ENCODE measurements at places on chromosomes 3 and 15. TPM values are rescaled to one million over a fixed set of nuclear protein-coding genes. Genes with fewer than 3 reads are reported as not detected.

- H3K27me3 ChIP-seq: no peaks in the 10 kb centered on the region
- DNase-seq: no peak
- no peak overlapping the region for H3K27ac ChIP-seq
These were observed 3.2 kb downstream of the DVL3 start for GRCh38 chr3:184158404-184158803.

- H3K4me3 ChIP-seq: no peak overlapping the region
- DNase-seq: no peak
- no peaks in the 10 kb centered on the region for H3K27me3 ChIP-seq
- H3K4me1 ChIP-seq: no peaks in the 10 kb centered on the region
These were observed 17.6 kb upstream of the TM2D3 start for GRCh38 chr15:101669744-101670143.

DNA sequence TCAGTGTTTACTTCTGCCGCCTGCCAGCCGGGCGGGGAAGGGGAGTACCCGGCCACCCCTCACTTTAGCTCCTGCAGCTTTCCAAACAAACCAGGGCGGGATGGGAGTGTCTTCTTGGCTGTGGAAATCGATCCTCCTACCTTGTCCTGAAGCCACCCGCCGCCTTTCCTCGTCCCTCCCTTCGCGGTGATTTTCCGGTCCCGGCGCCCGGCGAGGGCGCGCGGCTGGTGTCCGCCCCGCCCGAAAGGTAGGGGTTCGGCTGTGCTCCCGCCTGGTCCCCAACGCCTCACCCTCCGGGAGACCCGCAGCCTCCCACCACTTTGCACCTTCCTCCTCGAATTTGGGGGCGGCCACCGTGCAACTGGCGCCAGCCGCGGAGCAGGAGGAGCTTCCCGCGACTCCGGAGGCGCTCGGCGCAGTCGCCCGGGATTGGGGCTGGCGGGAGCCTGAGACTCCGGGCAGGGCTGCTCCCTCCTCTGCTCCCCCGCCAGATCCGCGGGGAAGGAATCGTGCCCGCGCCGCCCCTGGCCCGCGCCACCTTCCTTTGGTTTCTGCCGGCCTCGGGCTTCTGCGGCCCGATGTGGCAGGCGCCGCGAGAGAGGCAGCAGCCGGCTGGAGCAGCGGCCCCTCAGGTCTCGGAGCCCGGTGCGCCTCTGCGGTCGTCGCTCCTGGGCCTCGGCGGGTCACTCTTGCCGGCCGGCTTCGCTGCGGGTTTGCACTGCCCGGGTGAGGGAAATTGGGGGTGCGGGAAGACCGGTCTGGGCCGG, 30.7 kb upstream of the ST3GAL6 start:
- DNase-seq: peak; percentile 3
- H3K36me3 ChIP-seq: no peaks in the 10 kb centered on the region
- H3K27ac ChIP-seq: no peak overlapping the region
- H3K4me3 ChIP-seq: no peak overlapping the region
- H3K4me1 ChIP-seq: peaks cover 19% of the 10 kb centered on the region

DNA sequence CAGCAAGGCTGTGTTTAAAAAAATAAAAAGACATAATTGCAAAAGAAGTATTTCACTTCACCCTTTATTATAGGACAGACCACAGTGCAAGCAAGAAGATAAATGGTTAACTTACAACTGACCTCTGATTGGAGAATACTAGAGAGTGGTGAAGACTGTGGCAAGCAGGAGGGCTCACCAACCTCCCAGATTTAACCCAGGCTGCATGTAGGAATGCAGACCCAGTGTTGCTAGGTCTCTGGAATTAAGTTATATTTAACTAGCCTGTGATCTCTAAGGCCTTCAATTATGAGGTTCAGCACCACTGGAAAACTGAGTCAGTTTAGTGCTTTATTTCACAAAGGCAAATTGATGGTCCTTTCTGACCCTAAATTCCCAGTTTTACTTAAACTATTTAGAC, 436.6 kb downstream of the LPP start:
- H3K27ac ChIP-seq: no peak overlapping the region
- H3K27me3 ChIP-seq: no peaks in the 10 kb centered on the region
- H3K36me3 ChIP-seq: no peaks in the 10 kb centered on the region
- H3K4me1 ChIP-seq: no peaks in the 10 kb centered on the region
- no peak for DNase-seq

ATP1B3 gene
- 131 TPM for polyA plus RNA-seq

DNA sequence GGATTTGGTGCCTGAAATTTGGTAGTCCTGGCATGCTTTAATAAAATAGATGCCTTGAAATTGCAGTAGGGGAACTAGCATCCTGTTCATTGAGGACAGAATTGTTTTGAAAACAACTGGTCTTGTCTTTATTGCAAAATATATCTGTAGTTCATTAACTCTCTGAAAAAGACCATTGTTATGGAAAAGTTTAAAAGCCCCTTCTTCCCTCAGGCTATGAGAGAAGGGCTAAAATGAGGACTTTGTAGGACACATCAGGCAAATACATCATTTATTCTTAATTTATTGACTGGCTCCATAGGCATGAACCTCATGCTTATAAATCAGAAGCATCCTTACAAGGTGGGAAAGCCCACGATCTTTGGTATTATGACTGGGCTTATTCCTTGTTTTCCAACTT, 221.0 kb upstream of the CBLB start:
- no peak for DNase-seq
- H3K4me1 ChIP-seq: no peaks in the 10 kb centered on the region
- H3K4me3 ChIP-seq: no peak overlapping the region
- H3K27ac ChIP-seq: no peak overlapping the region

GRCh38 chr15:70781236-70781635, 17.9 kb upstream of the UACA start:
- H3K27me3 ChIP-seq: no peaks in the 10 kb centered on the region
- no peaks in the 10 kb centered on the region for H3K36me3 ChIP-seq
- no peak overlapping the region for H3K27ac ChIP-seq
- no peaks in the 10 kb centered on the region for H3K4me1 ChIP-seq

DNA sequence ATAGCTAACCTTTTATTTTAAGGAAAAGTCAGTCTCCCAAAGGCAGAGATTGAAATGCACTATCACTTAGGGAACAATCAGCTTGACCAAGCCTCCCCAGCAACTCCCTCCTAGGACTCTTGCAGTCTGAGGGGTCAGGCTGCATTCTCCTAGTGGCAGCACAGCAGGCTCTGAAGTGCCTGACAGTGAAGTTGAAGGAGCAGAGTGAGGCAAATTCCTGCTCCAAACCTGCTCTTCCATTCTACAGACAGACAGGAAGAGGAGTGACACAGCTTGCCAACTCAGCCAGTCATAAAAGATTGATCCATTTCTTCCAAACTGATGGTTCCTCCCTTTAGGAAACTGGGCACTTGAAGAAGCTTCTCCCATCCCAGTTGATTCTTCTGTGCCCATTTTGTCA, 43.9 kb upstream of the SMAD3 start:
- DNase-seq: no peak
- no peaks in the 10 kb centered on the region for H3K27me3 ChIP-seq
- H3K4me1 ChIP-seq: no peaks in the 10 kb centered on the region
- H3K27ac ChIP-seq: no peak overlapping the region

DNA sequence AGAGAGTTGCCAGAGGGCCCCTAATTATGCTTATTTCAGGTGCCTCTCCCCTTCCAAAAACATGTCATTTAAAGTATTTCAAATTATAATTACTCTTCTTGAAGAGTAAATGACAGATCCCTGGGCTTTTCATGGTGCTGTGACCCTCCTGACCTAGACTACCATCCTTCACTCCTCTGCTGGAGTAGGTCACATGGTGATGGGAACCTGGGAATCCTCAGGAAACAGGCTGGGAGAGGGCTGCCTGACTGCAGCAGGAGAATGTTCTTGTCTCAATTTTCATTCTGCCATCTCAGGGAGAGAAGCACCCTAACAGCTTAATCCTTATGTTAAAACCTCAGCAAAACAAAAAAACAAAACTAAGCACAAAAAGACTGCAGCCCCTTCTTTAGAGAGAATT, 24.6 kb downstream of the PGBD4 start:
- no peaks in the 10 kb centered on the region for H3K36me3 ChIP-seq
- no peak for DNase-seq
- H3K27ac ChIP-seq: no peak overlapping the region
- no peak overlapping the region for H3K4me3 ChIP-seq
- no peaks in the 10 kb centered on the region for H3K27me3 ChIP-seq
- no peaks in the 10 kb centered on the region for H3K4me1 ChIP-seq

DNA sequence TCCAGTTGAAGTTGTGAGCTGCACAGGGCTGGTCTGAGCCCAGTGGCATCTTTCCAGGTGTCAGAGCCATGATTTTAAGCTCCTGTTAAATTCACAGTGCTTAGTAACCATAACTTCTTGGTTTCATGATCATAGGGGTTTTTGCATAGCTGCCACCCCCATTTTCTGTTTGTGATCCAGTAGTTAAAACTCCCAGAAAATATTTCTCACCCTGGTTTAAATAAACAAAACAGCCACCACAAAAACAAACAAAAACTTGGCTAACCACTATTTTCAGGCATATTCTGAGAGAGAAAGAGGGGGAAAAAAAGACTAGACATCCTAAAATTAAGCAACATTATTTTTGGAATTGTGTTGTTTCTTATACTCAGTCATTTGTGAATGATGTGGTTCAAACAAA, 175.3 kb downstream of the IGF1R start:
- no peak overlapping the region for H3K4me3 ChIP-seq
- no peak overlapping the region for H3K27ac ChIP-seq
- H3K36me3 ChIP-seq: no peaks in the 10 kb centered on the region
- DNase-seq: no peak
- H3K27me3 ChIP-seq: no peaks in the 10 kb centered on the region
- no peaks in the 10 kb centered on the region for H3K4me1 ChIP-seq

- H3K27ac ChIP-seq: no peak overlapping the region
- no peak overlapping the region for H3K4me3 ChIP-seq
These were observed 94.5 kb downstream of the GOLIM4 start for GRCh38 chr3:168001244-168001643.

GPR176 gene
- not detected for polyA plus RNA-seq

- no peaks in the 10 kb centered on the region for H3K4me1 ChIP-seq
- no peak for DNase-seq
- no peaks in the 10 kb centered on the region for H3K27me3 ChIP-seq
- no peak overlapping the region for H3K27ac ChIP-seq
These were observed 25.4 kb downstream of the SLC51A start for GRCh38 chr3:196241704-196242103.

SNX33 gene
- 0.03 TPM for polyA plus RNA-seq

ROBO1 gene
- not detected for polyA plus RNA-seq

DNA sequence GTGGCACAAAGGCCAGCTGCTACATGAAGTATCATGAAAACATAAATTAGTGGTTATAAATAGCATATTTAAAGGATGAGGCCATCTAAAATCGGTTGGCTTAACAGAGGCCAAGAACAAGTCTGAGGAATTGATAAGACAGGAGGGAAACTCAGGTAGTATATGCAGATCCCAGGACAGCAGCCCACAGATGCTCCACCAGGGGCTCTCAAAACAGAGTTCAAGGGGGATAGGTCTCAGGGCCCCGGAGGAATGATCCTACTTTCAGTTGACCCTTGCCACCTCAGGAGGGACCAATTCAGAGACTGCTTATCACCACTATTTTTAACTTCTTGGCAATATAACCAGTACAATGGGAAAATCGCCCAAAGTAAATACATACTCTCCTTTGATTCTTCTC, 56.8 kb downstream of the RORA start:
- H3K4me3 ChIP-seq: no peak overlapping the region
- H3K36me3 ChIP-seq: no peaks in the 10 kb centered on the region
- peaks cover 2% of the 10 kb centered on the region for H3K27me3 ChIP-seq
- peaks cover 20% of the 10 kb centered on the region for H3K4me1 ChIP-seq

DNA sequence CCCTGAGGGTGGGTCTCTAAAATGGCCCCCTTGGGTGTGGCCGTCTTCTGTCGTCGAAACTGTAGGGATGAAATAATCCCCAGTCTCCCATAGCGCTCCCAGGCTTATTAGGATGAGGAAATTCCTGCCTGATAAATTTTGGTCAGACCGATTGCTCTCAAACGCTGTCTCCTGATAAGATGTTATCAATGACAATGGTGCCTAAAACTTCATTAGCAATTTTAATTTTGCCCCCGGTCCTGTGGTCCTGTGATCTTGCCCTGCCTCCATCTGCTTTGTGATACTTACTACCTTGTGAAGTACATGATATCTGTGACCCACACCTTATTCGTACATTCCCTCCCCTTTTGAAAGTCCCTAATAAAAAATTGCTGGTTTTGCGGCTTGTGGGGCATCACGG, 5.1 kb upstream of the RAB7A start:
- H3K27ac ChIP-seq: no peak overlapping the region
- DNase-seq: no peak
- no peak overlapping the region for H3K4me3 ChIP-seq
- H3K36me3 ChIP-seq: no peaks in the 10 kb centered on the region
- H3K4me1 ChIP-seq: peaks cover 4% of the 10 kb centered on the region

SCN11A gene
- not detected for polyA plus RNA-seq

HCLS1 gene
- 564 TPM for polyA plus RNA-seq

PAK2 gene
- polyA plus RNA-seq: 39.3 TPM

CKMT1B gene
- not detected for polyA plus RNA-seq

DNA sequence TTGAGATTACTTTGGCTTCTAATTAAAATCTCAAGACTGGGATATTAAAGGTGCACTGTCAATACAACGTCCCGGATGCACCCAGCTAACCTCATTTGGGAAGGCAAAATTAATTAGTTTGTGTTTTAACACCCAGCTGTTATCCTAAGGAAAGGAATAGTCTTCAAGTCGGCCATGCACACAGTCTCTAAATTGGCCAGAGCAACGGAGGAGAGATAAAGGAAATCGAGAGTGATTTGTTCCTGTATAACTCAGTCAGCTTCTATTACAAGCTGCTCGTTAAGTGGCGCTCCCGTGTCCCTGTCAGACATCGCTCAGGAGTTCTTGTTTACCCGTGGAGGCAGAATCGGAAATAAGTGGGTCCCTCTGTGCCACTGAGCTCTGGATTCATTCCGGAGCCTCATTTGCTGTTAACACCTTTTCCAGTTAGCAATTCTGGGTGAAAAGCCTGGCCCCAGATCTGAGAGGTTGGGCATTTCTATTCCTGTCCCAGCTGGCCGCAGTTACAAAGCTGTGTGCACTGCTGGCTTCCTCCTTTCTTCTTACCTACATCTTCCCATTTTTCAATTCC, 63.9 kb downstream of the ST8SIA2 start:
- H3K27ac ChIP-seq: no peak overlapping the region
- no peaks in the 10 kb centered on the region for H3K36me3 ChIP-seq
- H3K27me3 ChIP-seq: no peaks in the 10 kb centered on the region
- no peaks in the 10 kb centered on the region for H3K4me1 ChIP-seq
- no peak overlapping the region for H3K4me3 ChIP-seq

GRCh38 chr15:35040339-35041255, 44.5 kb downstream of the NANOGP8 start:
- H3K4me3 ChIP-seq: no peak overlapping the region
- H3K36me3 ChIP-seq: no peaks in the 10 kb centered on the region
- no peaks in the 10 kb centered on the region for H3K4me1 ChIP-seq

DNA sequence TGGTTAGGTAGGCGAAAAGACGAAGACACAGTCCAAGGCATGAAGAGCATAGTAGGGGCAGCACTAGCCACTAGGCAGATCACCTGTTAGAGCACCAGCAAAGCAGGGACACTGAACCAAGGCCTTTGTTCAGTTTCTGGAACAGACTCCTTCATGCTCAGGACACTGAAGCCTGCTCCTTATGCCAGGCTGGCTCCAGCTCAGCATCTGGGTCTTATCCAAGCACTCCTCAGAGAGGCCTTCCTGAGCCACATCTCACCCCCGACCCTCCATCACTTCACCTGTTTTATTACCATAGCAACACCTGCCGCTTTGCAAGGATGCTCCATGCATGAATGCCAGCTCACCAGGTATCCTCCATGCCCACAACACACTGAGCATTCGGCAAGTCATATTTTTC, 206.3 kb upstream of the CHRNA7 start:
- no peaks in the 10 kb centered on the region for H3K27me3 ChIP-seq
- H3K36me3 ChIP-seq: no peaks in the 10 kb centered on the region
- H3K4me3 ChIP-seq: no peak overlapping the region
- no peak for DNase-seq
- no peak overlapping the region for H3K27ac ChIP-seq

All from CD4-positive, CD25-positive, alpha-beta regulatory T cell (primary cell).